ENCODE measurements at places on chromosomes 16 and 17. TPM values are rescaled to one million over a fixed set of nuclear protein-coding genes. Genes with fewer than 3 reads are reported as not detected.

DNA sequence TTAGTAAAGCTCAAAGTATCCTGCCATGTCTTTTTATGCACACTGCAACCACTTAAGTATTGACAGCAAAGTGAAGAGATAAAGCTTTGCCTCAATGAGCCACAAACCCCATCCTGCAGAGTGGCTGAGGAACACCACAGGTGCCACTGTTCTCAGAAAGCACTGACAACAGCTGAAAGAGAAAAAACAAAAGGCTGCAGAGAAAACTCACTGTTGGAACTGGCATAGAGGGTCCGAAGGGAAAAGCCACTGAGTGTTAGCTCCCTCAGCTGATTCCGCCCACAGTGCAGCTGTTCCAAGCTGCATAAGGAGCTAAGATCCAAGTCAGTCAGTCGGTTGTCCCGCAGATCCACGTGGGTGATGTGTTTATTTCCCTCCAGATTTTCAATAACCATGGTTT is 48.3 kb downstream of the PHLPP2 start:
- no peak for DNase-seq

DNA sequence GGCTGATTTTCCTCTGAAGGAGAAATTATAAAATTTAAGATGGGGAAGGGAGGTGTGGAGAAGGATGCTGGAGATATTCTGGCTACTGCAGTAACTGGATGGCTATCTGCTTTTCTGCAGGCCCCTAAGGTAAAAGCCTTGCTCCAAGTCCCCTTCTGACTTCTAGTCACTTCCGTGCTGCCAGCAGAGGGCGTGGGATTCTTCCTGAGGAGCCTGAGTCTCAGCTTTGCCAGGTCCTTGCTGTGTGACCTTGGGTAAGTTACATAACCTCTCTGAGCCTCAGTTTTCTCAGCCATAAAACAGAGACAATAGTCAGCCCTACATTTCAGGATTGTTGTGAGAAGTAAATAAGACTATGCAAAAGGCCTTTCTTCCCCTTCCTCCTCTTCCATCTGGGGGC is 24.3 kb upstream of the TMEM220 start:
- peak; percentile 44 for DNase-seq

- DNase-seq: no peak
Measured at GRCh38 chr17:81271226-81271625, 23.9 kb downstream of the SLC38A10 start.

DNA sequence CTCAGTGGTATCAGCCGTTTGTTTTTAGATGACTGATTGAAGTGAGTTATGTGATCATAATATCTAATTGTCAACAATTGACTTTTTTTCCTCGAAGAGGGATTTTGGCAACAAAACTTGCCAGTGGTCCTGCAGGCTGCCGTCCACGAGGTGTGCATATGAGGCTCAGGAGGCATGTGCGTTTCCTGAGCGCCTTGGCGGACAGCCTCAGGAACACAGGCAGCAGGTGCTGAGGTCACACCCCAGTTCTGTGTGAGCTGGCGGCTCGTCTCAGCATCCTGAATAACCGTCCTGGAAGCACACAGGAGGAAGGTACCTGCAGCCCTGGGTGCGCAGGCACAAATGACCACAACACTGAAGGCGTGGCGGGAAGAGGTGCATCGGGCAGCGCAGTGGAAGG is 11.7 kb downstream of the SPG7 start:
- no peak for DNase-seq

GRCh38 chr16:19710991-19711545 is 7.0 kb downstream of the KNOP1 start:
- no peak for DNase-seq

DNA sequence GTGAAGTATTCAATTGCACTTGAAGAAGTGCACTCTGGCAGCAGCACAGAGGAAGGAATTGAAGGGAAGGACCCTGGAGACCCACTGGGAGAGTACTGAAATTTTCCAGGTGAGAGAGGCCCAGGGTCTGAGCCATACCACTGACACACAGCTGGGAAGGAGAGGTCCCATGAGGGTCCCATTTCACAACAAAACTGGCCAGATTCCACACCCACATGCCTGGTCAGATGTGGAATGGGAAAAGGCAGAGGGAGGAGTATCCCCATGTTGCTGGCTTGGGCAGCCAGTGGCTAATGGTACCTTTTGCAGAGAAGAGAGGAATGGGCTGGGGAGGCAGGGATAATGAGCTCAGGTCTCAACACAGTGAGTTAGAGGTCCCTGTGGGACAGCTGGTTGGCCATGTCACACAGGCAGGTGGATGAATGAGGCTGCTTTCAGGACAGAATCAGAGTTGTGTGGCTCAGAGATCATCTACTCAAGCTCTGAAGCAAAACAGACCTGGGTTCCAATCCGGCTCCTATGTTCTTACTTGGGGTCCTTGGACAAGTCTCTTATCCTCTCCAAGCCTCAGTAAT is 26.2 kb upstream of the NGFR start:
- no peak for DNase-seq

DNA sequence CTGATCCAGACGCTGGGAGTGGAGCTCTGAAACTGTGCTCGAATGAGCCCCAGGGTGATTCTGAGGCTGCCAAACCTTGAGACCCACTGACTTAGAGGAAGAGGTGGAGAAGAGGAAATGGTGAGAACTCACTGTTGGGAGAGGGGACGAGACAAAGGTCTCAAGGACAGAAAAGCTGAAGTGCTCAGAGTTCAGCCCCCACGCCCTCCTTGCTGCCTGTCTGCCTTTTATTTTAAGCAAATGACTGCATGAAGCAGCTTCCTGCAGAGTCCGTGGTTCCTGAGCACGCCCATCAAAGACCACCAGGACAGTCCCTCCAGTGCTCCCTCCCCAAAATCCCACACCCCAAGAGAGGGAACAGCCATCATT is 20.4 kb downstream of the COTL1 start:
- DNase-seq: no peak

Gene SOST
- total RNA-seq: not detected

Gene TP53TG3C
- not detected for total RNA-seq

Gene ZDHHC1
- total RNA-seq: 7.6 TPM

Gene MCRIP1
- total RNA-seq: 35.6 TPM

Measured in MCF 10A (cell line).